ENCODE measurements at places on chromosomes 6 and 20. TPM values are rescaled to one million over a fixed set of nuclear protein-coding genes. Genes with fewer than 3 reads are reported as not detected.

The CPNE5 gene
- total RNA-seq: 6.9 TPM

The ARMH2 gene
- not detected for total RNA-seq

The DLK2 gene
- total RNA-seq: 6.2 TPM

The TMC2 gene
- total RNA-seq: 3.7 TPM

The SLC17A3 gene
- not detected for total RNA-seq

GRCh38 chr6:107582086-107582485, 92.2 kb downstream of the SOBP start:
- DNase-seq: no peak

DNA sequence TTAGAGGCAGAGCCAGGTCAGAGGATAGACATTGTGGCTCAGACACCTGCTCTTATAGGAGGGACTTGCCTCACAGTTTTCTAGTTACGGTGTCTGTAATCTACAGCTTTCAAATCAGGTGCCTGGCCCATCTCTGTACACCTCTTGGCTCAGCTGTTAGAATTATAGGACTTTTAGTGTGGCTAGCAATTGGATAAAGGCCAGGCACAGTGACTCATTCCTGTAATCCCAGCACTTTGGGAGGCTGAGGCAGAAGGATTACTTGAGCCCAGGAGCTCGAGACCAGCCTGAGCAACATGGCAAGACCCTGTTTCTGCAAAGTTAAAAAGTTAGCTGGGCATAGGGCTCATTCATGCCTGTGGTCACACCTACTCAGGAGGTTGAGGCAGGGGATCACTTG, 20.0 kb downstream of the BRPF3 start:
- no peak for DNase-seq
